ENCODE measurements at places on chromosomes 6 and 20.

DNA sequence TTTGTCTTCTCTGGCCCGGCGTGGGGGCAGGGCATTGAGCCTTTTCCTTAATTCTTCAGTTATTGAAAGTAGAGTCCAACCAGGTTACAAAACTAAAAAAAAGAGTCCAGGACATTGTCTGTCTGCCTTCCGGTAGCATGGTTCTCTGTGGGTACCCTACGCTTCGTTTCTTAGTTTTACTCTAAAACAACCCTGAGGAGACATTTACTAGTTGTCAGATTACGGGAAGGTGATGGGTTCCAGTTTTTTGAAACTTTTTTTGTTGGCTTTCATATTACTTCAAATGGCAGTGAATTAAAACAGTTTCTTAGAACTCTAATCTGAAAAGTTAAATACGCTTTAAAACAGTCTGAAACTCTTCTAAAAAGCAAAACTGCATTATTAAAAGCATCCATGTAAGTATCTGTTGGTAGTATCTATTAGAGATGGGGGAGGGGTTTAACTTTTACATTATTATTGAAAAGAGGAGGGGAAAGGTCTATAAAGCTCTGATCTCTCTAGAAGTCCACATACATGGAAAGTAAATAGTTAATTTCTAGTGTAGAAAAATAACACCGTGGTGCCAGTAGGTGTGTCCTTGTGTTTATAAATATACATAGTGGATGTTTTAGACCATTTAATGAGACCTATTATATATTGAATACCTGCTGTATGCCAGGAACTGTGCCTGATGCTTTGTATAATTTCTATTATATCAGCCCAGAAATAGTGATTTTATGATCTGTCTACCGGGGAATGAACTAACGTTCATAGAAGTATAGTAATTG is 2.2 kb downstream of the BICRAL start:
- DNase-seq: peak; percentile 53

- no peak for DNase-seq
These were observed 240.8 kb downstream of the SMOC2 start for GRCh38 chr6:168681748-168682147.

DNA sequence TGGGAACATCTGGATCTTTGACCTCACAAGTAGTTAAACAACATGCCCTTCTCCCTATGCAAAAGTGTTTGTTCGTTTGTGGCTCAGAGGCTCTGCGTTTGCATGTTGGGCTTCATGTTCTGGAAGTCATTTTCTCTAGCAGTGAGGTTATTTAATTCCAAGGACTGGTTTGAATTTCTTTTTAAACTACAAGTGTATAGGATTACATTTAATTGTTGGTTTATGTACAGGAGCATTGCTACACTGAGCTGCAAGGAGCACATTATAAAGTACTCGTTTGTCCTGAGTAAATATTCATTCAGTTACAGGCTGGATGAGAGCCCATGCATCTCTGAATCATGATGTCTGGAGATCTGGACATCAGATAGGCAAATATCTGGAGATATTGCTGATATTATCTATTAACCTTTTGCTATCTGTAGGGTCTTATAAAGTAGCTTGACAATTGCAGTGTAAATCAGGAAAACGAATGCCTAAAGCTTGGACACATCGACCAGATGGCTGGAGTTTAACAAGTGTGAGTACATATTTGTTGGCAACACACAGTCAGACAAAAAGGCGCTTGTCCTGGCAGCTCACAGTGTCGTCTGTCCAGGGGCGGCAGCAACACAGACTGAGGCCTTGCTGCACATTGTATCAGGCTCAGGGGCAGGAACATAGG is 84.6 kb downstream of the PDE7B start:
- no peak for DNase-seq

DNA sequence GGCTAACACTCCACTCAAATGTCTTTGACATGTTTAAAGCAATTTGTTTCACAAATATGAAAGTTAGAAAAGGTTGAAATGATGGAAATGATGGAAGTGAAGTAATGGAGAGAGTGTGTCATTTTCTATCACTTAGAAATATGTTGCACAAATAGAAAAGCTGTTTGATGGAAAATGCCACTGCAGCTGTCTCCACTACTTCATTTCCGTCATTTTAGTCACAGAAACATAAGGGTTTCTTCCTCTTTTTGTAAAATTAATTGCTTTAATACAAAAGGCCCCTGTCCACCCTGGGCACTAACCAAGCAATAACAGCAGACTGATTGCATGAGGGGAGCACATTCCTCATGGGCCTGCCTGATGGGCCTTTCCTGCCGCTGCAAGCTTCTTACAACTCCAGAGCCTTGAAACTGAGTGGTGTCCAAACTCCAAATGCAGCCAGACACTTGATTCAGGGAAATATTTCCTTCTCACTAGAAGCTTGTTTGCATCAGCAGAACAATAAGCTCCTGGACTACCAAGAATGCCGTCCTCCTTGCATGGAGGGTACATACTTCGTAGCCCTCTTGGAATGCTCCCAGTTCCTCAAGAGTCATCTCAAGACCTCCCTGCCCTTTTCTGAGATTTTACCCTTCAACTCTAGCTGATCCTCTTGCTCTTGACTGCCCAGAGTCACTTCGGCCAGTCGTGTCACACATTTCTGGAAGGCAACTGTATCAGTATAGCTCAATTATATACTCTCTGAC is 36.1 kb downstream of the F13A1 start:
- peak; percentile 64 for DNase-seq

- DNase-seq: no peak
These were observed 81.7 kb downstream of the PREP start for GRCh38 chr6:105321207-105321606.

DNA sequence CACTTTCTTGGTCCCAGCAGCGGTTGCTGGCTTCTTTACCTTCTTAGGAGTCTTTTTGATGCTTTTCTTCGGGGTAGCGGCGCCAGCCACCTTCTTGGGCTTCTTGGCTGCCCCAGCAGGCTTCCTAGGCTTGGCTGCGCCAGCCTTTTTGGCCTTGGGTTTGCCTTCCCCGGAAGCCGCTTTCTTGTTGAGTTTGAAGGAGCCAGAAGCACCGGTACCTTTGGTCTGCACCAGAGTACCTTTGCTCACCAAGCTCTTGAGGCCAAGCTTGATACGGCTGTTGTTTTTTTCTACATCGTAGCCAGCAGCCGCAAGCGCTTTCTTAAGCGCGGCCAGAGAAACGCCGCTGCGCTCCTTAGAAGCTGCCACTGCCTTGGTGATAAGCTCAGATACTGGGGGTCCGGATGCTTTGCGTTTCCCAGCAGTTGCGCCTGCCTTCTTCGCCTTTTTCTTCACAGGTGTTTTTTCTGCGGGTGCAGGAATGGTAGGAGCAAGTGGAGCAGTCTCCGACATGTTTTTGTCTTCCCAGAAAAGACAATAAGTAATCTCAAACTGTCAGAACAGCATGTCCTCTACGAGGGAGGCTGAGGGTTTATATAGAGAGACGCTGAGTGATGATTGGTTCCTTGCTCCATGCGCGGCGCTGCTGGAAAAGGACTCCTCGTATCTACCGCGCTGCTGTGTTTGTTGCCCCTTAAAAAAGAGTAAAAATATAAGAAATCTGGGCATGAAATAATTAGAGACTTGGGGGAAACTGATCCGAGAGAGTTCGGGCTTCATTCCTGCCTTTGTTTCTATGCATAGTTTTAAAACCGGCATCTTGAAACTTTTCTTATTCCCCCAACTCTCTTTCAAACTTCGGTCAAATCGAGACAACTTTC is 130.3 kb upstream of the BTN3A2 start:
- DNase-seq: peak; percentile 93

DNA sequence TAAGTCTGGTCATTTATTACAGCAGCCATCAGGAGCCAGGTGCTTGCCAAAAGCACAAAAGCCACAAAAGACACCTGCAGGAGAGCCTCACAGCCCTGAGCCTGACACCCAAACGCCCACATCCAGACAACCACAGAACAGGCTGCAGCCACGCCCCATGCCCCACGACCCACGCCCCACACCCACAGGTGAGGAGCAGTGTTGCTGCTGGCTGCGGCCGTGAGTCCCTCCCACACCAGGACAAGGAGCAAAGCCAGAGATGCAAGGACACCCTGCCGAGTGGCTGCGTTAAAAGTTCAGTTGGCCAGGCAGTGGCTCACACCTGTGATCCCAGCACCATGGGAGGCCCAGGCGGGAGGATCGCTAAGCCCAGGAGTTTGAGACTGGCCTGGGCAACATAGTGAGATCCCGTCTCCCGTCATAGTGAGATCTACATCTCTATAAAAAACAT is 43.0 kb downstream of the SLC2A4RG start:
- no peak for DNase-seq

DNA sequence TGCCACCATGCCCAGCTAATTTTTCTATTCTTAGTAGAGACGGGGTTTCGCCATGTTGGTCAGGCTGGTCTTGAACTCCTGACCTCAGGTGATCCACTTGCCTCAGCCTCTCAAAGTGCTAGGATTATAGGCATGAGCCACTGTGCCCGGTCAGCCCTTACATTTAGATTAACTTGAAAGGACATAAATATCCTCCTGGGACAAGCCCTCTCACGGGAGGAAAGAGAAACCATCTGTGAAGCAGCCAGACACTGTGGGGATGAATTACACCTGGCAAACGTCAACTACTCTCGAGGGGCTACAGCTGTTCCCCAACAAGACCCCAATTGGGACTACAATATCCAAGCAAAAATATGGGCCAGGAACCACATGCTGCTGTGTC is 32.7 kb upstream of the SAMHD1 start:
- no peak for DNase-seq

- no peak for DNase-seq
These were observed 30.9 kb downstream of the STK4 start for GRCh38 chr20:44997171-44997570.

DNA sequence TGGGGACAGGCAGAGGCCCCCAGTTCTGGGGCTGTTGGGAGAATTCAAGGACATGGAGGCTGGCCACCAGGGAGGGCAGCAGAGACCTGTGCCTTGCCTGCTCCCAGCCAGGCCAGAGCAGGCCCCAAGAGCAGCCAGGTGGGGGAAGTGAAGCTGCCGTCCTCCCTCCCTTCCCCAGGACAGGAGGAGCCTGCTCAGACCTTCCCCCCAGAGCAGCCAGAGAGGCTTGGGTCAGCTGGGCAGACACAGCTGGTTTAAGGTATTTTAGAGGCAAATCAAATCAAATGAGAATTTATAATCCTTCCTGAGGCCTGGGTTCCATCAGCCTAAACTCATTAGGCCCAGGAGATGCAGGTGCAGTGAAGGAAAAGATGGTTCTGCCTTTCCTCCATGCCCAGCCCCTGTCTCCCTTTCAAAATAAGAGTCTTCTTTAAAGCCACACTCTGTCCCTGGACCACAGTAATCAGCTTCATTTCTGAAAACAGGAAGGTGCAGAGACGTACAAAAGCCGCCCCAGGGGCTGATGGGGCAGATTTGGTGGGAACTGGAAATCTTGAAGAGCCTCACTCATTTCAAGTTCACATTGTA is 21.7 kb downstream of the BMP7 start:
- peak; percentile 51 for DNase-seq

DNA sequence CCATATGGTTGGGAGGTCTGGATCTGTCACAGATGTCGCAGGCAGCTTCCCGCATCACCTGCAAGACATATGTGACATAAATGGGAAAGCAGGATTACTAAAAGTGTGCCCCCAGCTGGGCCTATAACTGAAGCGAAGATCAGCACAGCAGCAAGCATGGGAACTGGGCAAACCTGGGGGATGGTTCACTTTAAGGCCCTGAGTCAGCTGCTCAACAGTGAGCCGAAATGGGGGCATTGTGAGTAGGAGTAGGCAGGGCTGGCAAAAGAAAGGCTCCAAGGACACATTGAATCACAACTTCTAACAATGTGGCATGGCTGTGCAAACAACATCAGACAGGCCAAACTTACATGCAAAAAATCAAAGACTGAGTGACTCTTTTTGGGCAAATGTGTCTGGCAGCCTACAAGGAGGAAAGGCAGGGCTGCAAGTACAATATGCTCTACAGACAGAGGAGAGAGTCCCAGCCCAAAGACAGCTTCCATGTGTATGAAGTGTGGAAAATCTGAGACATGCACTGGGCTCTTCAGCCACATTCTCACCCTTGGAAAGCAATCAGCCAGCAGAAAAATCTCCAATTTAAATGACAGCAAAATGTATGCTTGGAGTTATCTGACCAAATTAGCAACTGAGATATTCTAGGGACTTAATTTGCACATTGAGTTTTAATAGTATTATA is 531.0 kb upstream of the MMS22L start:
- no peak for DNase-seq

DNA sequence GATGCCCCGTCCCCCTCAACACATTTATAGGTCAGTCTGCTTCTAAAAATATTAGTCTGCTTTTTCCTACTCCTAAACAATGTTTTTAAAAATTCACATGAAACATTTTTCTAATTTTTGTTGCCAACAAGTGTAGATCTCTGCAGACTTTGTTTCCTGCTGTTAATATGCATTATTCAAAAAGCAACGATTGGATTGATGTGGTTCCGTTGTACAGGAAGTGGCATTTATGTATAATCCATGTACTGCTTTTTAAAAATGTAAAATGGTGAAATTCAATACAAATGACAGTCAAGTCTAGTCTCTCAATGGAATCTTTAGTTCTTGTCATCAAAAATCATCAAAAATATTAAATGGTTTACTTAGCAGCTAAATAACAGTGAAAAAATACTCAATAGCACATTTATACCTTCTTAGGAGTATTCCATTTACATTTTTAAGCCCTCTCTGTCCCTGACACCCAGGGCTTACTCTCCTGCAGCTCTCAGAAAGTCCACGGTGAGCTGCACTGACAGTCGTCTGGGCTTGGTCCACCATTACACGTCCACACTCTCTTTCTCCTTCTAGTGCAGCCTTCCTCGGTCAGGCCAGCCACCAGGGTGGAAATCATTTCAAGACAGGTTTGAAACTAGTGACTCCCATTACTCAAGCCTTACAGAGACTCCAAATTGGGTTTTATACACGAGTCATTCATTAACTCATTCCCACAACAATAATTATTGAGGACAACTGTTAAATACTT is 211.5 kb downstream of the TMEM200A start:
- no peak for DNase-seq

DNA sequence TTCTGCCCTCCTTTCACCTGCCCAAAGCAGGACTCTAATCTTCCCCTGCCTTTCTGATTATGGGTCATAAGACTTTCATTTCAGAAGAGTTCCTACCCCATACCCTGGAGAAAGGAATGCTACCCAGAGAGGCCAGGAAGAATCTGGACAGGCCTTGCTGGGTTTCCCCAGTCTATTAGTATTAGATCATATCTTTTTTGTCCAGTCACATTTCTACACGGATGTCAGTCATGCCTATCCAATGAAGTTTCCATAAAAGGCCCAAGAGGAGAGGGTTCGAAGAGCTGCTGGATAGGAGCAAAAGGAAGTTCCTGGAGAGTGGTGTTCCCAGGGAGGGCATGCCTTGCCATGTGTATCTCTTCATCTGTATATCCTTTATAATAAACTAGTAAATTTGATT is 3.2 kb downstream of the POLH start:
- DNase-seq: no peak

DNA sequence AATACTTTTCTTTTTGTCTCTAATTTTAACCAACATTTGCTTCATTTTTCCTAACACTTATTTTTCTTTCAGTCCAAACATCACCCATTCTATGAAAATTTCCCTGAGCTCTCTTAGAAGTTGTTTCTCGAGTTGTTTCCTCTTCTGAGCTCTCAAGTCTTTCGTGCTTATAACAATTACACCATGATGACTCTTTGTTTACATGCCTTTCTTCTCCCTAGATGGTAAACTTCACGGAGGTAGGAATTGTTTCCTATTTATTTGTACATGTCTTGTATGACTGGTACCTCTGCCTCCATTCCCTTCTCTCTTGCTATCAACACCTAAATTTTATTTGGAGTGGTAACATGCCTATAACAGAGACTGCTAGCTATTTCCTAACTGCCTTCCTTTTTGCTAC is 6.4 kb downstream of the BLOC1S5 start:
- no peak for DNase-seq

GRCh38 chr6:33199687-33200218 is 712 bp downstream of the RXRB start:
- DNase-seq: peak; percentile 89

- peak; percentile 56 for DNase-seq
These were observed 19.2 kb upstream of the GLP1R start for GRCh38 chr6:39029156-39030011.
